ENCODE measurements at places on chromosomes 1 and 21.

- DNase-seq = no peak
Observed at GRCh38 chr21:38807986-38808385, 2.3 kb downstream of the ETS2 start.

- no peak for DNase-seq
Observed at GRCh38 chr1:31871703-31872102, 55.9 kb upstream of the SPOCD1 start.

DNA sequence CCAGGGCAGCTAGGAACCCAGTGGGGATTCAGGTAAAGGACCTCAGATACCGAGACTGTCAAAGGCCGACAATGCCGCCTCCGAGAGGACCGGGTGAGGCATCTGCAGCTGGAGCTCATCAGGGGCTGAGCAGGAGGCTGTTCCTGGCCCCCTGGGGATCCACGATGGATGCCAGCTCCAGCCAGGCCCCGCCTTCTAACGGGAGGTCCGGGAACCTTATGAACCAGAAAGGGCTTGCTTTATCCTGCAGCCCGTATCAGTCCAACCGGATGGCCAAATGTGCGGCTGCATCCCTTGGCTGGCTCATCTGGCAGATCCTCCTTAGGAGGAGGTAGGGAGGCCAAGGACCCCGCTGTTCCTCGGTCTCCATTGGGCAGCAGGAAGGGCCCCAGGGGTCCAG, 32.0 kb downstream of the SLC45A1 start:
- DNase-seq = no peak

GRCh38 chr1:20376880-20377494, 86.3 kb downstream of the VWA5B1 start:
- peak; percentile 57 for DNase-seq

DNA sequence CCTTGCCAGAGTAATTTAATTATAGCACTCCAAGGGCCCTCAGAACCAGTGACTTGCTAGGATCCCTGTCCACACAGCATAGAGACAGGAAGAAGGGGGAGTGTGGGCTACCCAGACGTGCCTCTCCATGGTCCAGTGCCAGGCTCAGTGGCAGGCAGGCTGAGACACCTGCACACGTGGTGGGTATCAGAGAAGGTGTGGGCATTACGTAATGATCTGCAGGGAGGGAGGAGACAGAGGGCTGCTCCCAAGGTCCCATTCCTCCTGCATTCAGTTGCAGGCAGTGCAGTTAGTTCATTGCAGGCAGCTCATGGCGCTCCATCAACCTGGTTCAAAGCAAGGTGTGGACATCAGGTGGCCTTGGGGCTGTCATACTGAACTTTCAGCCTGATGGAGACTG, 49.9 kb downstream of the C8B start:
- DNase-seq = no peak

GRCh38 chr1:87334351-87335174, 5.9 kb downstream of the LMO4 start:
- DNase-seq = no peak

GRCh38 chr1:202551683-202552082, 158.6 kb downstream of the SYT2 start:
- DNase-seq = no peak

DNA sequence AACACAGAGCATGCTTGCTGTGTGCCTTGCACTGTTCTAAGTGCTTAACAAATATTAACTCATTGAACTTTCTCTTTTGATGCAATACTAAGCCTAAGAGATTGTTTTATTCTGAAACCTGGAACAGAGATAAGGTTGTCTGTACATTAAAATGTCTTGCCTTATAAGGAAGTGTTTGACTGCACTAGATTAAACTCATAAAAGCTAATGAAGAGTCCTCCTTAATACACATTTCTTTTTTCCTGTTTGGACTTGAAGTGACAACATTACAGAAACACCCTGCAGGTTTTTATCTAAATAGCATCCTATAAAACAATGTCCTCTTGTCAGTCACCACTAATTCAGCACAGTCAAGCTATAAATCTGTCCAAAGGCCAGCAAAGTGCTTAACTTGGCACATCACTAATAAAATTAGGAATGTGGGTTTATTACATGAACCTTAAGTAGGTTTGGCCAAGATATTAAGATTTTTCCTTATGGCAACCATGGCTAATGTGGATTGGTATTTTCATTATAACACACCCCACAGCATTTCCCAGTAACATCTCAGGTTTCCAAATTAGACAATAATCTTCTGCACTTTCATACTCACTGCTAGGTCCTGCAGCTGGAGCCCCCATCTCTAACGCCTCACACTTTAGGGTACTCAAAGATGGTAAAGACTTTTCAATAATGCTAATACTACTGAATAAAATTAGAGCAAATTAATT, 389.7 kb downstream of the LMO4 start:
- DNase-seq = no peak

DNA sequence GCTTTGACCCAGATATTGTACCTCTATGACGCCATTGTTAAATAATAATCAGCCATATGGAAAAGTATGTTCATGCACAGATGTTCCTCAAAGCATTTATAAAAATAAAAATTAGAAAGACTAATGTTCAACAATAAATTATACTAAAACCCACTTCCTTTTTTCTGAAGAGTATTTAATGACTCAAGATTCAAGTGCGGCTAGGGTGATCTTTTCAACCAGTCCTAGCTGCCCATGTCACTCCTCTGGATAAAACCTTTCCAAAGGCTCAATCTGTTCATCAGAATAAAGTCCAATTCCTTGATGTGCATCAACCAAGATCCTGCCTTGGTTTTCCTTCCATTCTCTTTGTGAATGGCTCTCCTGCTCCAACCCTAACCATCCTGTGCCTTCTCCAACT, 292.0 kb downstream of the VAV3 start:
- no peak for DNase-seq

DNA sequence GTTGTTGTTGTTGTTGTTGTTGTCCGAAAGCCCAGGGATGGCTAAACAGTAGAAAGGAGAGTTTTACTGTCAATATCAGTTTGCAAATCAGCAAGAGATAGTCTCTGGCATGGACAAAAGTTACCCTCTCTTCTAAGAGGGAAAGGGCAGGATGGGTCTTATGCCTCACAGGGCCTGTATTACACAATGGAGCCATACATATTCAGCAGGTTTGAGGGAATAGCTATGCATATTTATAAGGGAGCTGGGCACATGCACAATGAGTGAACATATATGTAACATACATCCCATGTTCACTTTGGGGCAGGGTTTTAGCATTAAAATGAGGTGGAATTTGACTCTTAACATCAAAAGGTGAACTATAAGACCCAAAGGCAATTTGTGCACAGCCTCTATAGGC, 84.4 kb upstream of the PGBD5 start:
- no peak for DNase-seq

- DNase-seq = no peak
Observed at GRCh38 chr1:170669586-170670530, 5.9 kb downstream of the PRRX1 start.

DNA sequence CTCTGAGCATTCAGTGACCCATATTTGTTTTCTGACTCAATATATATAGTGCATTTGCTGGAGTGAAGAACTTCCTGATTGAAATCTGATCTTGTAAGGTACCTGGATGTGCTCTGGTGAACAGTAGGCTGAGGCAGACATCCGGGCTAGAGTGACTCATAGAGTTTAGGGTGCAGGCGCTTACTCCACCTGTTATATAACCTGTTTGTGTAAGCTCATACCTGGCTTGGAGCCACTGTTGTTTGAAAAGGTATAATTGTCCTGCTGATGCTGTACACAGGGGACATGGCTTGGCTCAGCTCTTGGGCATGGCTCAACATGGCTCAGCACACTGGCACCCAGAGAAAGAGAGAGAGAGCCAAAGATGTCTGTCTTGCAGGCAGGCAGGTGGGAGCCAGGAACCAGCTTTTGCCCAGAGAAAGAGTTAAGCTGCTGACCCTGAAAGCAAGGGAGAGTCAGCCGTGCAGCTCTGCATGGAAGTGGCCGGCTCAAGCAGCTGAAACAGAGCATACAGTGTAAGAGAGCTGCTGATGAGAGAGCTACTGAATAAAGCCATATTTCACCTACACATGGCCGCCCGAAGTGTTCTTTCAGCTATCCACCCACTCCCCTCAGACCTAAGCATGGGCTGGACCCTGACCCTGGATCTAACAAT, 43.2 kb downstream of the GJA5 start:
- DNase-seq = no peak

- no peak for DNase-seq
Observed at GRCh38 chr1:159881622-159882526, 18.1 kb downstream of the CFAP45 start.

- no peak for DNase-seq
Observed at GRCh38 chr21:31316488-31317169, 27.4 kb downstream of the TIAM1 start.

GRCh38 chr1:161730050-161730564, 8.8 kb downstream of the FCRLB start:
- peak; percentile 25 for DNase-seq

- DNase-seq = no peak
Observed at GRCh38 chr1:159955456-159955855, 1.4 kb upstream of the SLAMF9 start.

GRCh38 chr1:9097947-9098705, 28.7 kb upstream of the SLC2A5 start:
- no peak for DNase-seq

DNA sequence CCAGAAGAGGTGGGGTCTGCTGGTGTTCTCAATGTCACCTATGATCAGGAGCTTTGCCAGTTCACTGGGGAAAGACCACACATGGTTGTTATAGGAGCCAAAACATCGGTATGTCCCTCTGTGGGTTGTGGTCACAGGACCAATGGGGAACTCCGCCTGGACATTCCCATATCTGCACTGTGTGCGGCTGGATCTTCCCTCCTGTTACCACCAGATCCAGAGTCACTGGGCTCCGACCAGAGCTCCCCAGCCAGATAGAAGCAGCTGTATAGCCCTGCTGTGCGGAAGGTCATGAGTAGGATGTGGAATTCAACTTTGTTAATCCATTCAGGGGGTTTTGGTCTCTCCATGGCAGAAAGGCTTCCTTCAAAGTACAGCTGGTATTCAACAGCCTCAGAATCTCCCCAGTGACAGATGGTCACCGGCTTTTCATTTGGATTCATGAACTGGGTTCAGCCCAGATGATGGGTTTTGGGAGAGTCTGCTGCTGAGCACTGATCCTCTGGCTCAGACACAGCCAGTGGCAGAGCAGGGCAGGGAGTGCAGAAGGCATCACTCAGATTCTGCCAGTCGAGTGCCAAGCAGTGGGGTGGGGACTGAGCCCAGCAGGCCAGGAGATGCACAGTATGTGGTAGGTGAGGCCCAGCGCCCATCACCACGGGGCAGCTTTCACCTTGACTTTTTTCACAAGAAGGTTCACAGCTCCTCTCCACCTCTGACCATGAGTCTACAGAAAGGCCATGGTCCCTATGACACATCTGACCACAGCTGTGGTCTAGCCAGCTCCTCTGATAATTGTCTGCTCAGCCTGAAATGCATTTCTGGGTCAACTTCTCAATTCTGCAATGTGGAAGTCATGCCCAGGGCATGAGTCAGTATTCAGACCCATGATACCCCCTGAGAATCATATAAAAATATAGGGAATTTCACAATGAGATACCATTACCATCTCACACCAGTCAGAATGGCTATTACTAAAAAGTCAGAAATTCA, 2.9 kb upstream of the SHCBP1L start:
- no peak for DNase-seq

DNA sequence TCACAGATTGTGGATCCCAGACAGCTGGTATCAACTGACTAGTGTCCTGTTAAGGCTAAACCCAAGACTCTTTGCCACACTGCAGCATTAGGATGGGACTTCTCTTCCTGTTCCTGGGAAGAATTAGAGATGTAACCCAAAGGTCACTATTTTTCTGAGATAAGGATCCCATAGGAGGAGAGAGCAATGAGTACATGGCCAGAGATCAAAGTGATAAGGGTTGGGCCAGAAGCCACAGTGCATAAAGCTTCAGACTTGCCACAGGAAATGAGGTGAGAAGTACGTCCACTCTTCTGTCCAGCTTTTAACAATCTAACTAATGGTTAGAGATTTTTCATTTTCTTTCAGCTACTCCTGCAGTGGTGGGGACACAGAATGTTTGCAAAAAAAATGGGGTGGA, at the start of gene HSD3B1:
HSD3B1 (plus strand) TSS at position 270 of the 400 bp plus-strand sequence. CDS start 267 bp downstream, outside the sequence.
- DNase-seq = no peak

DNA sequence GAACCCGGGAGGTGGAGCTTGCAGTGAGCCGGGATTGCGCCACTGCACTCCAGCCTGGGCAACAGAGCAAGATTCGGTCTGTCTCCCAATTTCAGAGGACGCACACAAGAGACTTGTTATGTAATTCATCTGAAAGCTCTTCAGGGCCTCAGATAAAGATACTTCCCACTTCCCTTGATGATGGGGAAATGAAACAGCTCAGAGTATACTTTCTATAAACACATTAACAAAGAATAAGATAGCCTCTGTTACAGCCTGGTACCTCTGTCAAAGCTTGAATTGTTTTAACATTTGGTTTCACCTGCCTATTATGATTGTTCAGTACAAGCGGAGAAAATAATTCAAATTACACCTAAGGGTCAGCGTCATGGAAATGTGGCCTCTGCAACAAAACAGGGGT, 622.9 kb upstream of the ADGRL4 start:
- no peak for DNase-seq

DNA sequence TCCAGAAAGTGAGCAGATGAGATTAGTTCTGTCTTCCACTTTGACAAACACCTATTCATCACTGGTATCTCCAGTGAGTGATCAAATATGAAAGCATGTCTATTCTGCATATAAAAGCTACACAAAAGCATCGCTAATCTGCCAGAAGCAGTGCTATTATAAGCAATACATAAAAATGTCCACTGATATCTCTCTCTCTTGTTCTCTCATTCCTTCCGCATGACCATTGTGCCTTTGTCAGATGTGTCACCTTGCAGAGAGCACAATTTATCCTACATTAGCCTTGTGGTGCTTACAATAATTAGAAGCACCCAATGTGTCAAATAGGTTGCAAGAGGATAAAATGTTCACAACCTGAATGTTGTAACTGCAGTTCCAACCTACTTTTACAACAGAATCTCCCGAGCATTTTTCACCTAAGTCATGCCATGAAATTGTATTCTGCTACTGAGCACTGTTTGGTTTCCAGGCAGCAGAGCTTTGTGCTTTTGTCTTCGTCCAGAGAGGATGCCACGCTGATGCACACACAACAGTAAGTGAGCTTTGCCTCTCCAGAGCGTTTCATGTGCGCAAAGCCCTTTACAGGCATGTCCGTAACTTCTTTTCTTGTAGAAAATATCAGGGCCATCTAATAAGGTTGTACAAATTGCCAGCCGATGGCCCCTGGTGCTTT, 198.7 kb upstream of the PLD5 start:
- no peak for DNase-seq

- no peak for DNase-seq
Observed at GRCh38 chr1:178371933-178372388, 124.8 kb downstream of the CLEC20A start.

- no peak for DNase-seq
Observed at GRCh38 chr1:198829944-198830343, 191.1 kb downstream of the PTPRC start.

DNA sequence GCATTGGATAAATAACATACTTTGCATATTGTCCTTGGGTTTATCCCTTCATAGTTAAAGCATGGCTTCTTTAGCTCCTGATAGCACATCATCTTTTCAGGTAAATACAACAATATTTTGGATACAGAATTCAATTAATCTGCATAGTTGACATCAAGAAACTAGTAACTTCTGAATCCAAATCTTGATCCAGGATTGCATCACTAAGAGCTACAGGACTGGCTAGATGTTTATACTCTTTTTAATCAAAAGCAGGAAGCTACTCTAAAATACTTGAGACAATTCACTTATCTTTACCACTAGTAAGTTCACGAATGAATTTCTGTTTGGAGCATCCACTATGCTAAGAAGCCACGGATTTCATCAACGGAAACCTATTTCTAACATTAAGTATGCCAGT, 54.2 kb upstream of the SLC44A3 start:
- DNase-seq = no peak

GRCh38 chr1:182205351-182206022, 144.0 kb upstream of the ZNF648 start:
- no peak for DNase-seq

- no peak for DNase-seq
Observed at GRCh38 chr1:113396585-113396984, 6.3 kb downstream of the MAGI3 start.
